ENCODE measurements at places on chromosomes 4 and X. TPM values are rescaled to one million over a fixed set of nuclear protein-coding genes. Genes with fewer than 3 reads are reported as not detected.

The MAGEA1 gene
- total RNA-seq, result not detected

The PDZD11 gene
- total RNA-seq, result 48.1 TPM

The IL3RA gene
- total RNA-seq, result 0.23 TPM

The CCDC149 gene
- total RNA-seq, result 21.4 TPM

DNA sequence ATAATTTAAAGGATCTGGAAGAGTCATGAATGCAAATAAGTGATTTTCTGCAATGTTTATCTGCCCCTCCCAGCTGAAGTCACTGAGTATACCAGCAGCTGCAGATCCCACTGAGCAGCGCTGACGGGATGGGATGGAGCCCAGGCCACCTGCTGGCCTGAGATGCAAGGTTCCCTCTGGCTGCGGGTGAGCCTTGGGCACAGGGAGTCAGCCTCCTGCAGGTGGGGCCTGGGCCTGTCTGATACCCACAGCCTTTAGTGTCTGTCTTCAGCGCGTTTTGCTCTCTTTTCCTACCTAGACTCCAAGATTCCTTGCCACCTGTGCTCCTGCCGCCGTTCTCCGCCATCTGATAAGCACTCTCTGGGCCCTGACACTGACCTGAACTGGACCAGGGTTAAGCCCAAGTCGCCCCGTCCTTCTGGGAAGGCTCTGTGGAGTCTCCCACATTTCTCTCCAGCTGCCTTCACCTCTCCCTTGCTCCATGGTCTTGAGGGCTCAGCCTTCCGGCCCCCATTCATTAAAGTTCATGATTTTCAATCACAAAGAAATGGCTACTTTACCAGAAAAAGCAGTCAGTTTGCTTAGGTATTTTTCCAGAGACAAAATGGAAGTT, 223.1 kb upstream of the FAT1 start:
- no peak for DNase-seq

DNA sequence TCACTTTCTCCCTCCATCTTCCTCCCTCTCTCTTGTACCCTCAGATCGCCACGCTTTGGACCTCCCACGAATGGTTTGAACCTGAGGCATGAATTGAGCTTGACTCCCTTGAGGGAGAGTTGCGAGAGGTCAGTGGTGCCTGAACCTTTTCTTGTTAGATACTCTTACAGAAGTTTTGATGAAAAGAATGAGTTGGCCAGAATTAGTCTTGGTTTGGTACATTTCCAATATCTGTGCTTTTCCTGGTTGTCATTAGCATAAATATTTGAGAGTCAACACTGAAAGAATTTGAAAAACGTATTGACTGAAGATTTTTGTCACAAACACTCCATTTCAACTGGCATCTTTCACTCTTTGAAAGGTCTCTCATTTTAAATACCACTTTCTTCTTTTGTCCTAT, 510.6 kb upstream of the DIPK2B start:
- DNase-seq, result no peak

DNA sequence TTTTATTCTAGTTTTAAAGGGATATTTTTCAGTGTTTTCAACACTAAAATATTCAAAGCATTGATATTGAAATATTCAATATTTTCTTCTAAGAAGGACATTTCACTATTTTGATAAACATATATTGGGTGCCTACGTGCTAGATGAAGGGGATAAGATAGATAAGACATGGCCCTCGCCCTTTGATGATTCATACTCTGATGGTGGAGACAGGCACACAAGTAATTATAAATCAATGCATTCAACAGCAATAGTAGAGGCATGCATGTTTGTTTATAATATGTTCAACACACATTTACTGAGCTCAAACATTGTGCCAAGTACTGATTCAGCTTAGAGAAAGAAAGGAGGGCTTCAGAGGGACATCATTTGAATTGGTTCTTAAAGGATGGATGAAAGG, 22.7 kb downstream of the TMEM47 start:
- no peak for DNase-seq

- DNase-seq, result no peak
These were observed 162.1 kb upstream of the KIT start for GRCh38 chr4:54495641-54496040.

DNA sequence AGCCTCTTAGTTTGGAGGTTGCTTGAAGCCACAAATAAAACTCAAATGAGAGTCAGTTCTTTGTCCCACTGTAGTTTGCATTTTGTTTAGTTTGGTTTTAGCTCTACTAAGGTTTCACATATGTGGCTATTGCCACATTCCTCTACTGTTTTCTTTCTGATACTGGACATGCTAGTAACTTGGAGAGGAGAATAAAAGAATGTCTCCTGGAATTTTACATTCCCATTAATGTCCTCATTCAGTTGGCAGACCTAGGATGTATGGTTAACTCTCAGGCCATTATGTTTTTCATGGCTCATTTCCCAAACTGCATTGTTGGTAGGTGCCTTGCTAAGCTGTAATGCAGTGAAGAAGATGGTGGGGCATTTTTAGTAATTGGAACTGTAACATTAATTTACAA, 29.9 kb downstream of the UPRT start:
- no peak for DNase-seq

- DNase-seq, result no peak
These were observed 32.4 kb downstream of the CASP3 start for GRCh38 chr4:184616633-184617551.

- DNase-seq, result no peak
These were observed 154.6 kb upstream of the MAGEB2 start for GRCh38 chrX:30060718-30061117.

DNA sequence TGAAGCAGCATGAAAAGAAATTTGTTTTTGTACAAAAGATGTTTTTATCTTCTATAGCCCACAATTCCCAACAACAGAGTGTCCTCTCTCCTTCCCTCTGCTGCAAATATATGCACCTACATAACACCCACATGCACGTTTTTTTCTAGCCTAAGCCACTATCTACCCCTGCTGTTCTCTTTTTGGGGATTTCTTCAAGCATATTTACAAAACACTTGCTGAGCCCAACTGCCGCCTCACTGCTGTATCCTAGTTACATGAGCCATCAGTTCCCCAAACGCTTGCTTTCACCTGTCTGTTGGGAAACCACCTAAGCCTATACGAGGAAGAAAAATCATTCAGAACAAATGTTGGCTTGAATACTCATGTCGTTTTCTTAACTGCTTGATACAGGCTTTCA, 127.2 kb downstream of the CHRNA9 start:
- no peak for DNase-seq

DNA sequence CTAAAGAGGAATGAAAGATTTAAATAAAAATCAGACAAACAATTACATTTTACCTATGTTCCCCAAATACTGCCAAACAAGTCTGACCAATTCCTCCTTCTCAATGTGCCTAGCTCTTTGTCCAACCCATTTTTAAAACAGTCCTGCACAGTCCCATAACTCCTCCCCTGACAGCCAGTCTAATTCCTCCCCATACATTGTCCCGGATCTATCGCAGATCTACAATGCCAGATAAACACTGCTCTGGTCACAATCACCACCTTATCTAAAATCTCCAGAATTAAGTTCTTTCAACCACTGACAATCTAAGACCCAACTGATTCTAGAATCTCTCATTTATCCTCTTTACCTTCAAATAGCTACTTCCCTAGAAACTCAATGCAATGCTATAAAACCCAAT, 176.0 kb downstream of the APBB2 start:
- DNase-seq, result no peak
